ENCODE measurements at places on chromosomes 7 and 10.

GRCh38 chr10:113093188-113094113 lies 143.4 kb downstream of the TCF7L2 start:
- DNase-seq = no peak

- no peak for DNase-seq
Measured at GRCh38 chr7:105924945-105925344, 38.1 kb upstream of the CDHR3 start.

DNA sequence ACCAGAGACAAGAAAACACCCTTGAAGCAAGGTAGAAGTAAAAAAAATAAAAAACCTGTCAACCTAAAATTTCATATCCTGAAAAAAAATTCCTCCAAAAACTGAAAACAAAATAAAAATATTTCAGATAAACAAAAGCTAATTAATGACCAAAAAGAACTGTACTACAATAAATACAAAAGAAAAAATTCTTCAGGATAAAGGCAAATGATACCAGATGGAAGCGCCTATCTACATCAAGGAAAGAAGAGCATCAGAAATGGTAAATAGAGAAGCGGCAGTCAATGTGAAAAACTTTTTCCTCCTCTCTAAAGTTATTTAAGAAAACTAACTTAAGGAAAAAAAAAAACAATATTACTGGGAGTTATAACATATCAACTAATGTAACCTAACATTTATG lies 79.8 kb downstream of the RSU1 start:
- DNase-seq = no peak

GRCh38 chr10:97796651-97797050 lies 24.9 kb upstream of the SFRP5 start:
- no peak for DNase-seq

- DNase-seq = no peak
Measured at GRCh38 chr7:110461621-110462020, 629.3 kb upstream of the LRRN3 start.

DNA sequence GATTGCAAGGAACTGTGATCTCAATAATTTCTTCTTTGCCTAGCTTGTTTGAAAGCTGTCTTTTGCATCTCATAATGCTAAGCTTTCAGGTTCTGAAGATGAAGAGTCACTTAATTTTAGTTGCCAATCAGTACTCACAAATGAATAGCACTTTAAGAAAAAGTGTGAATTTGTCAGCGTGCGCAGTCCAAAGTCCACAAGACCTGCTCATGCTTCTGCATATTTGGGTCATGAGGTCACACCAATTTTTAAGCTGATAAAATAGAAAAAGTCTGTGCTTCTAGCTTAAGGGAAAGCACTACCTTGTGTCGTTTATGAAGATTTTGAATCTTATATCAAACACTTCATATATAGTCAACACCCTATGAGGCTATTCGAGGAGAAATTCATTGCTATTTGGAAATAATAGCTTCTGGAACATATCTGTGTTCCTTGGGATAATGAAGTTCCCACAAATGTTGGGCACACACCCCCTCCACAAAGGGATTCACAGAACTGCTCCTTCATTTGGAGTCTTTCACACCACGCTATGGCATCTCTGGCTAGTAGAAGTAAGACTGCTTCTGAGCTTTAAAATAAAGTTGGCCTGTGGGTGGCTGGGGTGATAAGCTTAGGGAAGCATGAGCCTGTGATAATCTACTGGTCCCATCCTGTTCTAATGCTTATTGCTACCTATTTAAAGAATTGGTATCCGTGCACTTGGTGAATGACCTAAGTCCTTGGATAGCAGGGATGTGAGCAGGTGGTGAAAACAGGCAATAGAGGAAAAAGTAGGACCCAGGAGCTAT lies 33.3 kb downstream of the A1CF start:
- DNase-seq = no peak

DNA sequence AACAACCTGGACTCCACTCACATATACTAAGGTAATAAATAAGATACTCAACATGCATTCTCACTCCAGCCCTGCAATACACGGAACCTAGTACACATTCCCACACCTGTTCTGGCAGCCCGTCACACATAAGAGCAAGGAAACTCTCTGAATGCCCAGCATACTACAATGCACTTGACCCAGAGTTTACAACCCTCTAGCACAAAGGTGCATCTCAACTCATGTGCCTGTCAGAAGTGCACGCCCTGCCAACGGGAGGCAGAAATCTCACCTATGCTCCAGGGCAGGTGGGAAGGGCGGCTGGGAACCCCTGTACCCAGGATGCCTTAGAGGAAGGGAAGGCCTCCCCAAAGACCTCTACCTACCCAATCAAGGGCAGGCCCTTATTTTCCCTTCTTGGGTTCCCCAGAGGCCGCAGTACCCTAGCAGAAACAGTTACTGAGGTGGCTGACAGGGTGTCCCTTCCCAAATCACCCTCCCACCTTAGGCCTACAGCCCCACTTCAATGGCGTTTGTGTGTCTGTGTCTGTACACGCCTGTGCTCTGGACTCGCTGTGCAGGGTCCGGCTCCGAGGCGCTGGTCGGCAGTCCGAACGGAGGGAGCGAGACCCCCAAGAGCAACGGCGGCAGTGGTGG lies 2.0 kb downstream of the EVX1 start:
- DNase-seq = no peak
